ENCODE measurements at places on chromosomes 6 and 20.

DNA sequence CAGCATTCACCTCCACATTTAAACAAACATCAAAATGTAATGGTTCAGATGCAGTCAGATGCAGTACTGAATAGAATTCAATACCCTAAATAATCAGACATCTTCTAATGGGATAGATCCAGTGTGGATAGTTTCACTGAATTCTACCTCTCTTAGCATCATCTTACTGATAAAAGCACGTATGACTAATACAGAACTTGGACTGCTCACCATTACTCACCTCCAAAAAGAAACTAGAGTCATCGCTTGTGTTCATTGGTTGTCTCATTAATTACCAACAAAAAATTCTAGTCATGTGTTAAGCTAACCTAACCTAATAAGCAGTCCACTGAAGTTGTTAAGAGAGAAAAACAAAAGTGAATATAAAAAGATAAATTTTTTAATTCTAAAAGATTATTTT lies 165.9 kb upstream of the IRAK1BP1 start:
- DNase-seq = no peak

GRCh38 chr20:50266293-50267040 lies 75.8 kb downstream of the CEBPB start:
- DNase-seq = no peak

GRCh38 chr6:11593096-11593495 lies 55.5 kb downstream of the TMEM170B start:
- no peak for DNase-seq

DNA sequence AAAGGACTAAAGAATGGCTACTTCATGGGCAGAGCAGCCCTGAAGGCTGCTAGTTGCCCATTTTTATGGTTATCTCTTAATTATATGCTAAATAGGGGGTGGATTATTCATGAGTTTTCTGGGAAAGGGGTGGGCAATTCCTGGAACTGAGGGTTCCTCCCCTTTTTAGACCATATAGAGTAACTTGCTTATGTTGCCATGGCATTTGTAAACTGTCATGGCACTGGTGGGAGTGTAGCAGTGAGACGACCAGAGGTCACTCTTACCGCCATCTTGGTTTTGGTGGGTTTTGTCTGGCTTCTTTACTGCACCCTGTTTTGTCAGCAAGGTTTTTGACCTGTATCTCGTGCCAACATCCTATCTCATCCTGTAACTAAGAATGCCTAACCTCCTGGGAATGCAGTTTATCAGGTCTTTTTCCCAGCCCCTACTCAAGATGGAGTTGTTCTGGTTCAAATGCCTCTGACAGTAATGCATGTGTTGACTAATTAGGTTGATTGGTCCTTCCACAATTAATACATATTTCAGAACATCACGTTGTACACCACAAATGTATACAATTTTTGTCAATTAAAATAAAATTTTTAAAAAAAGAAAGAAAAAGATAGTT lies 139.5 kb downstream of the PDE7B start:
- no peak for DNase-seq

DNA sequence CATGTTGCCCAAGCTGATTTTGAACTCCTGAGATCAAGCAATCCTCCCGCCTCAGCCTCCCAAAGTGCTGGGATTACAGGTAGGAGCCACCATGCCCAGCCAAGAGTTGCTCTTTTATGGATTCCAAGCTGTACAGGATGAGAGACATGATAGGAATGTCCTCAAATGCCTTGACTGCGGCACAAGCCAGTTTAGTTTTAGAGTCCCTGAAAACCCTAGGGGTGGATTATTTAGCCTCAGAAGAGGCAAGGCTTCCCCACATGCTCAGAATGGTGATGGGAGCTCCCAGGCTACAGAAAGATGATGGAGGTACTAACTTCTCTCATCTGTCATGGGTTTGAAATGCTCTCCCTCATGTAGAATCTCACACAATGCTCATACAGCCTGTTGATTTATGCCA lies 280.5 kb upstream of the PRND start:
- no peak for DNase-seq

DNA sequence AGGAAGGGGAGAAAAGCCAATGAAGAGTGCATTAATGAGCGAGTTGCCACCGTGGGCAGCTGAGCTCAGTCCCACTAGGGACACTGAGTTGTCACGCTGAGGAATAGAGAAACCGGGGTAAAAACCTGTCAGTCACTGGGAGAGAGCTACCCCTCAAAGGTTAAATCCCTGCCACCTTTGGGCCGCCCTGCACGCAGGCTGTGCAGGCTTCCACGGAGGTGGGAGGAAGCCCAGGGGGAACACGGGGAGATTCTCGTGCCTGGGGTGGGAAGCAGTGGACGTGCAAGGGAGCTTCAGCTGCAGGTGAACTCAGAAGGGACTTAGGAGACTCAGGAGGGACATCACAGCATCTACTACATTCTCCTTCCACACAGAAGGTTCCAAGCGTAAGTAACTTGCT lies 50.5 kb downstream of the BFSP1 start:
- no peak for DNase-seq

DNA sequence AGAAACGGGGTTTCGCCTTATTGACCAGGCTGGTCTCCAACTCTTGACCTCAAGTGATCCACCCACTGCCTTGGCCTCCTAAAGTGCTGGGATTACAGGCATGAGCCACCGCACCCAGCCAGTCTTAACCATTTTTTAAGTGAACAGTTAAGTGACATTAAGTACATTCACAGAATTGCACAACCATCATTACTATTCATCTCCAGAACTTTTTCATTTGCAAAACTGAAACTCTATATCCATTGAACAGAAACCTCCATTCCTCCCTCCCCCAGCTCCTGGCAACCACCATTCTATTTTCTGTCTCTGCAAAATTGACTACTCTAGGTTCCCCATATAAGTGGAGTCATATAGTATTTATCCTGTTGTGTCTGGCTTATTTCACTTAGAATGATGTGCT lies 59.7 kb downstream of the PLCB4 start:
- DNase-seq = no peak

DNA sequence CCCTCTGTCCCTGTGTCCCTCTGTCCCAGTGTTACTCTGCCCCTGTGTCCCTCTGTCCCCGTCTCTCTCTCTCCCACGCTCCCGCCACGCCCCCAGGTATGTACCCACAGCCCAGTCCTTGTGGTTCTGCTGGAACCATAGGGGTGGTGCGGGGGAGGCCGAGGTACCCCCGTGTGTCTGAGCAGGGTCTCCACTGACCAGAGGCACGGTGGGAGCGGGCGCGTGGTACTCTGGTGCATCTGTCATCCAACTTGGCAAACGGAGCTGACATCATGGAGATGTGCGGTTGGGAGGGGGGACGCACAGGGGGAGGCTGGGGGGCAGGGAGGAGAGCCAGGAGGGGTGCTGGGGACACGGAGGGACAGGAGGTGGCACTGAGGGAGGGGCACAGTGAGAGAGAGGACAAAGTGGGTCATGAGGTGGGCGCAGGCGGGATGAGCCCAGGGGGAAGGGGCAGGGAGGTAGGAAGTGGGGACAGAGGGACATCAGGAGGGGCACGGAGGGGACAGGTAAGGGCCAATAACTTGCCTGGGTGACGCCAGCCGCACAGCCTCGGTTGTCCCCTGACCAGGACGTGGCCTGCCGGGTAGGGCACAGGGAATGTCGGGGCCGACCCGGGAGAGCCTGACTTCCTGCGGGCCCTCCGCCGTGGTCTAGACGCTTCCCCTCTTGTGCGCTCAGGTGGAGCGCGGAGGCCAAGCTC lies 163.6 kb upstream of the PDE10A start:
- no peak for DNase-seq

DNA sequence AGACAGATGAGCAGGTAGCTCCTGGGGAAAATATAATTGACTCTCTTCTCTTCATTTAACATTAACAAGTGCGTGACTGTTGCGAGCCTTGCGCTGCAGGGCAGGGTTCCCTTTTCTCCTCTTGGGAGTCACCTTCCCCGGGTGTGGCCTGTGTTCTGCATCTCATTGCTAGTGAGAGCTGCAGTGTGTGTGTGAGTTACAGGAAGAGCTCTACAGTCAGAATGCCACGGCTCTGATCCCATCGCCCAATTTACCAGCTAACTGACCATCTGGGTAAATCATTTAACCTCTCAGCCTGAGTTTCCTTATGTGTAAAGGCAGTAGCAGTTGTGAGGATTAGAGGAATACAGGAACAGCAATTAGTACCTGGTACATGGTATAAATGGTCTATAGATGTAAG lies 106.8 kb upstream of the NUP153 start:
- DNase-seq = no peak

- no peak for DNase-seq
Observed at GRCh38 chr20:16664020-16664419, 65.8 kb upstream of the SNRPB2 start.

DNA sequence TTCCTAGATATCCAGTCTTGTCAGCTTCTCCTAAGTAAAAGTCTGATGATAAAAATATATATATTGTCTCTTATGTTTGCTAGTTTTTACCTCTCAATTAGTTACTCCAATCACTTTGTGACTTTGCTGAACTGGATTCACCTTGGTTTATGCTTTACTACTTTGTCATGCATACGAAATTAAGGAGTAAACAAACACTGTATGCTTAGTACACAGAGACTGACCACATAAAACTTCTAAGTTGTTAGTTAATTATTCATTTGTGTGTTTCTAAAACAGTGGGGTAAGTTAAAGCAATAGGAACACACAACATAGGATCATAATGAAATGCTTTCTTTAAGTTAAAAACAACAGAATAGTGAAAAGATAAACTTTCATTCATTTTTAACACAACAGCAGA lies 877.3 kb upstream of the MAP3K7 start:
- DNase-seq = no peak

- no peak for DNase-seq
Observed at GRCh38 chr20:6732001-6732447, 35.5 kb upstream of the BMP2 start.

- DNase-seq = no peak
Observed at GRCh38 chr20:63428906-63429575, 43.4 kb downstream of the KCNQ2 start.

DNA sequence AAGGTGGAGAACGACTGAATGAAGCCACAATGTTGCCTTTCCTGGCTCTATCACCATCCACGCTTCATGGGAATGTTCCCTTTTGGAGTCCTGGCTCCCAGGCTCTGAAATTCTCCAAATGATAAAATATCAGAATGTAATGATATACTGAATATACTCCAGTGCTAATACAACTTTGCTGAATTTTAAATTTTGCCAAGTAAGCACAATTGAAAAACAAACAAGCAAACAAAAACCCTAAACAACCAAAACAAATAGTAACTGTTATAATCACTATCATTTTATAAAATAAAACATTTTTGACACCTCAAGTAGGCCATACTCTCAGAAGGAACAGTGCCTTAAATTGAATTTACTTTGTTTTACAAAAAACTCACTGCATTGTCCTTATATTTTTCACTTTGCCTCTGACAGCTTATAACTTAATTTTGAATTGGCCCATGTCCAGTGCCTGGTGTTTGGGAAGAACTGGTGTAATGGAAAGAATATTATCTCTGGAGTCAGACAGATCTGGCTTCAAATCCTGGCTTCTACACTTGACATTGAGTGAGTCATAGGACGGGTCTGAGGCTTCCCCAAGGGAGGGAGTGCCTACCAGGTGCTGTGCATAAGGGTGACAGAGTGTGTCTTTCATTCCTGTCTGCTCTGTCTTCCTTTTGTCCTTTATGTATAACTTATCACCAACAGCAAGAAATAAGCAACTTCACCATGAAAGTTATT lies 698.3 kb downstream of the EPM2A start:
- DNase-seq = no peak

DNA sequence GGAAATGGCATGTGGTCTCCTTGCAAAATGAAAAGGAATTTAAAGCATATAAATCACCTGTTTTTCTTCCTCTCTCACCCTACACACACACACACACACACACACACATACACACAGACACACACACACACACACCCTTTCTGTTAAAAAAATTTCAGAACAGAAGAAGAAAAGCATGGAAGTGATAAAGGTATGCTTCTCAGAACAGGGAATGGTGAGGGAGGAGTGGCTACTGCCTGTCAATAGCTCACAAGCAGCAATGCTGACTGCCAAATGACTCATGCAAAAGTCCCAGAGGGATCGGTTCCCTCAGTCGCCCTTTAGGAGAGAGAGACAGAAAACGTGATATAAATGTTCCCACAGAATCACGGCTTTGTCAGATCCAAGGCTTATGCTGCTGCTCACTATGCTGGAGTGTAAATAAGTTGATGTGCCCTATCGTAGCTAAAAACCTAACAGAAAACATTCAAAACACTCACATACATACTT lies 102.6 kb downstream of the IBTK start:
- DNase-seq = no peak

GRCh38 chr6:55137929-55138693 lies 36.2 kb upstream of the HCRTR2 start:
- DNase-seq = no peak

- no peak for DNase-seq
Observed at GRCh38 chr6:961407-961960, 268.5 kb upstream of the EXOC2 start.

DNA sequence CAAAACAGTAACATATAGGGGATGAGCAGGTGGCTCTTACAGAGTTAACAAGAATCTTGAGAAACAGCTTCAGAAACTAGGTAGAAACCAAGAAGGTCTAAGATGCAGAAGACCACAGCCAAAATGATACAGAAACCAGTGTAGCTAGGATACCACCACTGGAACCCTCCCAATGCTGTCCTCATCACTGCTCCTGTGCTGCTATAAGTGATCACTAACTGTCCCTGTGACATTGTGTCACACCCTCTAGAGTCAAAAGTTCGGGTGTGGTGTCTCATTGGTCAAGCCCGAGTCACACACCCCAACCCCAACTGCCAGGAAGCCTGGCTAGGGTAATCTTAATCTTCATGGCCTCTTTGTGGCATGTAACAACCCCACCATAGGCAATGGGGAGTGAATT lies 153.1 kb downstream of the RCAN2 start:
- DNase-seq = no peak

DNA sequence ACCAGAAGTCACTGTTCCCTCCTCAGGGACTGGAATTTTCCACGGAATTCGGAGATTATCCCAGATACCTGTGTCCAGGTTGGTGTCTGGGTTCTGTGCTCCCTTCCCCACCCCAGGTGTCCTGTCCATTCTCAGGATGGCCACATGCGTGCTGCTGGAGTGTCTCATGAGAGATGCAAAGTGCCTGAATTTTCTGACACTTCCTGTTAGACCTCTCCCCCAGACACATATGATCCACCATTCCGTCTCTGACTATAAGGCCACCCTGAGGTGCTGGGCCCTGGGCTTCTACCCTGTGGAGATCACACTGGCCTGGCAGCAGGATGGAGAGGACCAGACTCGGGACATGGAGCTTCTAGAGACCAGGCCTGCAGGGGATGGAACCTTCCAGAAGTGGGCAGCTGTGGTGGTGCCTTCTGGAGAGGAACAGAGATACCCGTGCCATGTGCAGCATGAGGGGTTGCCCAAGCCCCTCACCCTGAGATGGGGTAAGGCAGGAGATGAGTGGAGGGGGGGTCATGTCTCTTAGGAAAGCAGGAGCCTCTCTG lies 14.4 kb upstream of the HLA-A start:
- DNase-seq = no peak

- no peak for DNase-seq
Observed at GRCh38 chr6:7166410-7167293, 58.9 kb downstream of the RREB1 start.

- DNase-seq = no peak
Observed at GRCh38 chr6:37576336-37576737, 76.6 kb upstream of the CCDC167 start.

Measured in CD4-positive, alpha-beta T cell treated with Interleukin-17A for 4 hours (primary cell).